ENCODE measurements at places on chromosomes 16 and 17.

DNA sequence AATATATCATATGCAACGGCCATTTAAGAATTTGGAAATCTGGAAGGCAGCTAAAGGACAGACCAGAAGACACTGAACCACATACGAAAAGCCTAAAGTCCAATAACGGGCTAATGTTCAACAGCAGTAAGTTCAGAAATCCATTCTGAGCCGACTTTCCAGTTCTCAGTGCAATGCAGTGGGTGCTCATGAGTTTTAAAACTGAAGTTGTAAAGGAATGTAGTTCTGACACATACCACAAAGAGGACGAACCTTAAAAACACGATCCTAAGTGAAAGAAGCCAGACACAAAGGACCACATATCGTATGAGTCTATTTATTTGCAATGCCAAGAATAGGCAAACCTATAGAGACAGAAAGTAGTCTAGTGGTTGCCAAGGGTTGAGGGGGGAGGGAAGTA lies 278.3 kb upstream of the ZFHX3 start:
- no peak for DNase-seq

DNA sequence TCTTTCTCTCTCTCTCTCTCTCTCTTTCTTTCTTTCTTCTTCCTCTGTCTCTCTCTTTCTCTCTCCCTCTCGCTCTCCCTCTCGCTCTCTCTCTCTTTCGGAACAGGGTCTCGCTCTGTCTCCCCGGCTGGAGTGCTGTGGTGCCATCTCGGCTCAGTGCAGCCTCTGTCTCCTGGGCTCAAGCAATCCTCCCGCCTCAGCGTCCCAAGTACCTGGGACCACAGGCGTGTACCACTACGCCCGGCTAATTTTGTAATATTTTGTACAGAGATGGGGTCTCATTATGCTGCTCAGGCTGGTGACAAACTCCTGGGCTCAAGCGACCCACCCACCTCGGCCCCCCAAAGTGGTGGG lies 12.7 kb upstream of the KLHDC4 start:
- DNase-seq, result no peak

DNA sequence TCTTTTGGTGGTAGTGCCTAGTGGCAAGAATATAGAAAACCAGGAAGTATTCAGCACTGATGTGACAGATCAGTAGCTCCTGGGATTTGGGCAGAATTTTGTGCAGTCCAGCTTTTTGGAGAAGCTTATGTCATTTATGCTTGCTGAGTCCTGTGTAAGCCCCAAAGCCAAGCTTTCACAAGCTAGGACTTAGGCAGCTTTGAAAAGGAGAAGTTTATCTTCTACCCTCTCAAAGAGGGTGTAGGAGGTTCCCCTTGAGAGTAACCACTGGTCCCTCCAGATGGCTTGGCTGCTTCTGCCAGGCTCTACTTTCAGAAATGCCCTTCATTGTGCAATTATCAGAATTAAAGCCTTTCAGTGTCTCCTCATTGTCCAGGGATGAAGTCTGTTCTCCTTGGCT lies 78.8 kb downstream of the CES1 start:
- DNase-seq, result no peak

GRCh38 chr17:51667706-51668083 lies 407.3 kb downstream of the UTP18 start:
- DNase-seq, result no peak

DNA sequence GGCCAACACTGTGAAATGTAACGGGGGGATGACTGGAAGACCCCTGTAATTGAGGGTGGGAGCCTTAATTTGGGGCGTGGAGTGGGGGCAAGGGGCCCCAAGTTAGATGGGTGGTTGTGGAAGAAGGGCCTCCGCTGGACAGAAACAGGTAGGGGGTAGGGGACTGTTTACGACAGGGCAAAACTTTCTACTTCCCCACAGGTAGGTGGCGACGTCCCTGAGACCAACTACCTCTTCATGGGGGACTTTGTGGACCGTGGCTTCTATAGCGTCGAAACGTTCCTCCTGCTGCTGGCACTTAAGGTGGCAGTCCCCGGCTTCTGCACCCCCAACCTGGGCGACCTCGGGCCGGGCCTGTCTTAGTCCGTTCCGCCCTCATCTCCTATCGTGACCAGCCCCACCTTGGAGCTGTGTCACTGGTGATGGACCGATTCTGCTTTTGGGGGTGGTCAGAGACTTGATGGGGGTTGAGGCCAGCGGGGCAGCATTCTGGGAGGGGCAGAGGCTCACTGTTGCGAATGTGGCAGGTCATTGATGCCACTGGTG lies 6.8 kb downstream of the PPP4C start:
- DNase-seq, result no peak

DNA sequence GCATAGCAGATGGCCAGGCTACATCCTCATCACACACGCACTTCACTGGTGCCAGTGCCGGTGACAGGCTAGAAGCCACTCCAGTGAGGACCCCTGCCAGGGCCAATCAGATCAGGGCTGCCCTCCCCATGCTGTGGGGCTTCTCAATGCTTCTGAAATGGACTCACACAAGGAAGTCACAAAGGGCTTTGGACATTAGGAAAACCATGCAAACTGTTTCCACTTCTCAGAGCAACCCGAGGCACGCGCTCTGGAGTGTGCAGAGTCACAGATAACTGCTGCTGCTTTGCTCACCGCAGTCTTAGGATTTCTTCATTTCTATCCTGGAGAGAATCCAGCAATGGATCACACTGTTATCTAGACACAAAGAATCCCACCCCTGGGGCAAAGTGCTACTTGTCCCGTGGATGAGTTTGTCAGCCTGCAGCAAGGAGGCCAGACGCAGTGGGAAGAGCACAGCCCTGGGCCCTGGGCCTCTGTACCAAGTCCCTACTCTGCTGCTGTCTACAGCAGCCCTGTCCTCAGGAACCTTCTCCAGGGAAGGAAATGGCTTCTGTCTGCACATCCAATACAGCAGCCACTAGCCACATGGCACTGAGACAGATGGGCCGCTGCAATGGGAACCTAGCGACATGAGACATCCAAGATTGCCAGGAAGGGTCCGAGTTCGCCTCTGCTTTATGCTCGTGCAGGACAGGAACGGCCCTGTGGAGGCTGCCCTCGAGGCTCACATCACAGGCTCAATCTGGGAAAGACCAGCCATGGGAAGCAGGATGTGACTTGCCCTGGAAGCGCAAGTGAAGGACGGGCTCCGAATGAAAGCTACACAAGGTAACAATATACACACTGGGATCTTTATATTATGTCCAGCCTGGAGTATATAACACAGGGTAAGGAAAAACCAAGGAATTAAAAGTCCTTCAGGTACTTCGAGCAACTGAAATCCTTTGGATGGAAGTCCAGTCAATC lies 169.3 kb downstream of the ZFHX3 start:
- no peak for DNase-seq

DNA sequence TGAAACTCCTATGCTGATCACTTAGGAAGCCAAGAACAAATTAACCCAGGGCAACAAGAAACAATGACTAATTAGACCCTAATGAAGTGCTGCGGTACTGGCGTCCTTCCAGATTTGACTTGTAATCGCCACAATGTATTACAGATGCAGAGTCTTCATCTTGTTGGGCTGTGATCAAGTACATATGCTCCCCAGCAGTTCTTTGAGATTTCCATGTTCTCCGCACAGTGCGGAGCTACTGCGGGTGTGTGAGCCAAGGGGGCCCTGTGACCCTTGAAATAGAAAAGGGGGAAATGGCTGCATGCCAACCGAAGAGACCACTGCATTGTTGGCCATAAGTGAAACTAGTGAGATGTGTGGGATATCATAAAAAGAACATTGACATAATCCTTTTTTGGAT lies 469.9 kb downstream of the MAF start:
- DNase-seq, result no peak

DNA sequence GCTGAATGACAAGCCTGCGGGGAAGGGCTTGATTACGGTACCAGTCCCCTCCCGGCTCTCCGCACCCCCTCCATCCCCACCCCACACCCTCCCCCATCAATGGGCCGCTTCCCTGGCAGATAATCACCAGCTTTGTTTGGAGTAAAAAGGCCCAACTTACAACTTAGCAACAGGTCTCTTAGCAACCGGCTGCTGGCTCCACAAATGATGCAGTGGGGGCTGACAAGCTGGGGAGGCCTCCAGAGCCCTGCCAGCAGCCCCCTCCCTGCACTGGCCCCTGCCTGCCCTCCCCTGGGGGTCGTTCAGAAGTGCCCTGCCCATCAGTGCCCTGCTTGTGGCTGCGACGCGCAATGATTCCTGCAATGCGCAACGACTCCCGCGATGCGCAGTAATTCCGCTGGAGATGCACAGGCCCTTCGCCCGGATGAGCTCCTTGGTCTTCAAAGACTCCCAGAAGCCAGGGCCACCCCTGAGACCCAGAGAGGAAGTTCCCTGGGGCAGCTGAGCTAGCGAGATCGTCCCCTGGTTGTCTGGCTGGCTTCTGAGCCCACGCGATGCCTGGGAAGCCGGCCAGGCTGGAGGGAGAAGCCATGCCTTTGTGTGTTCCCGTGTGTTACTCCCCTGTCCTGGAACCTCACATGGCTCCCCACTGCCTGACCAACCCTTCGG lies 23.3 kb downstream of the CPNE2 start:
- no peak for DNase-seq

DNA sequence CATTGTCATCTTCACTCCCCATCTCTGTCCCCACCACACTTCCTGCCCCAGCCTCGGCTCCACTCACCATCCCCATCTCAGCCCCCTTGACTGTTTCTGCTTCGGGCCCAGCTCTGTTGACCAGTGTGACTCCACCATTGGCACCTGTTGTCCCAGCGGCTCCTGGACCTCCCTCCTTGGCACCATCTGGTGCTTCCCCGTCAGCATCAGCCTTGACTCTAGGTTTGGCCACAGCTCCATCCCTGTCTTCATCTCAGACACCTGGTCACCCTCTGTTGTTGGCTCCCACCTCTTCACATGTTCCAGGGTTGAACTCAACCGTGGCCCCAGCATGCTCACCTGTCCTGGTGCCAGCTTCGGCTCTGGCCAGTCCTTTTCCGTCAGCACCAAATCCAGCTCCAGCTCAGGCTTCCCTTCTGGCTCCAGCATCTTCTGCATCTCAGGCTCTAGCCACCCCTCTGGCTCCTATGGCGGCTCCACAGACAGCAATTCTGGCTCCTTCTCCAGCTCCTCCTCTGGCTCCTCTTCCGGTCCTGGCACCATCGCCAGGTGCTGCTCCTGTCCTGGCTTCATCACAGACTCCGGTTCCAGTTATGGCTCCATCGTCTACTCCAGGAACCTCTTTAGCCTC lies 24.4 kb upstream of the PHKG2 start:
- no peak for DNase-seq

- no peak for DNase-seq
Measured at GRCh38 chr17:79978548-79978855, 57.2 kb downstream of the TBC1D16 start.
